Esophagus mucosa (tissue), 1 donor: ENCODE measurements at places on chromosomes 7 and 10.

GRCh38 chr10:13555884-13556510 is 27.2 kb upstream of the BEND7 start:
- ATAC-seq = no peak

DNA sequence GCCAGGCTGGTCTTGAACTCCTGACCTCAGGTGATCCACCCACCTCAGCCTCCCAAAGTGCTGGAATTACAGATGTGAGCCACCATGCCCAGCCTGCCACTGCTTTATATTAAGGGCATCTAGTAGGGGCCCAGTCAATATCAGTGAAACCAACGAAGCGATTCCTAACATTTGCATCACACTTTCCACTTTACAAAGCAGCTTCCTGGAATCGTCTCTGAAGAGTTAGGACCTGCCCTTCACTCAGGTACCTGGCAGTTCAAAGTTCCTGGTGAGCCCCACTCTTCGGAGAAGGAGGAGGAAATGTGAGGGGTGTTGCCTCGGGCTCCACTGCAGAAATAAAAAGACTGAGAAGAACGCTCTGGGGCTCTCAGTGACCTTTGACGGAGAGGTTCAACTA is 31.1 kb upstream of the EZH2 start:
- ATAC-seq = no peak

DNA sequence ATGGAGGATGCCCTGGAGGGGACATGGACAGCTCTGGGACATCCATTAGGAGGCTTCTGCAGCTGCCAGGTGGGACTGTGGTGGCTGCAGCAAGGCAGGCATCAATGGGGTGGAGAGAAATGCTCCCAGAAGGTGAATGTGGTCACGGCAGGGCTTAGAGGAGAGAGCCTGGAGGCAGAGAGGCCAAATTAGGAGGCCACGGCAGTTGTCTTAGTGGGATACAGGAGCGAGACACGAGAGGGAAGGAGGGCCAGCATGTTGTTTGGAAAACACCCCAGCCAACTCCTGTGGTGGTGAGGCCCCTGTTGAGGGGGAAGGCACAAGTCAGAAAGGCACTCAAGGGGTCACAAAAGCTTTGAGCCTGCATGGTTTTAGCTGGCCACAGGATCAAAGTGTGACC is 14.6 kb upstream of the ECHDC3 start:
- ATAC-seq = peak; percentile 12

DNA sequence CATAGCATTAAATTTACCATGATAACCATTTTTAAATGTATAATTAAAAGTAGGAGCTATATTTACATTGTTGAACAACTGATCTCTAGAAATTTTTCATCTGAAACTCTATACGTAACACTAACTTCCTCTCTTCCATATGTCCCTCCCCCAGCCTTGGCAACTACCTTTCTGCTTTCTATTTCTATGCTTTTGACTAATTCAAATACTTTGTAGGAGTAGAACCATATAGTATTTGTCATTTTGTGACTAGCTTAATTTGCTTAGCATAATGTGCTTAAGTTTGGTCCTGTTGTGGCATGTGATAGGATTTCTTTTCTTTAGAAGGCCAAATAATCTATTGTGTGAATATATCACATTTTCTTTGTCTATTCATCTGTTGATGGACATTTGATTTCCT is 225.3 kb upstream of the POT1 start:
- ATAC-seq = no peak

DNA sequence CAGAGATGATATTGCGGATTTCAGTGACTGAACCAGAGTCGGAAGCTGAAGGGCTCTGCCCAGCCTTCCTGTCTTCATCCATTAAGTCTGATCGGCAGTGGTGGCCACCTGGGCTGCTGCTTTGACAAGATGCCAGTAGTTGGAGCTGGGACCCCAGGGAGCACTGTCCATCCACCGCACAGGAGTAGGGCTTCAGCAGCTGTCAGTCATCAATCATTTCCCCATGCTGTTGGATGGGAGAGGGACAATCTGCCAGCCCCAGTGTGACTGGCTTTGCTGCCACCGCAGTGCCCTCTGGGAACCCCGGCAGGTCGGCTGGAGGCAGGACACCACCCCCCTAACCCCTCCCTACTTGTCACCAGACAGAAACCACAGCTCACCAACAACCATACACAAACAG is 23.0 kb upstream of the GPR146 start:
- ATAC-seq = no peak

DNA sequence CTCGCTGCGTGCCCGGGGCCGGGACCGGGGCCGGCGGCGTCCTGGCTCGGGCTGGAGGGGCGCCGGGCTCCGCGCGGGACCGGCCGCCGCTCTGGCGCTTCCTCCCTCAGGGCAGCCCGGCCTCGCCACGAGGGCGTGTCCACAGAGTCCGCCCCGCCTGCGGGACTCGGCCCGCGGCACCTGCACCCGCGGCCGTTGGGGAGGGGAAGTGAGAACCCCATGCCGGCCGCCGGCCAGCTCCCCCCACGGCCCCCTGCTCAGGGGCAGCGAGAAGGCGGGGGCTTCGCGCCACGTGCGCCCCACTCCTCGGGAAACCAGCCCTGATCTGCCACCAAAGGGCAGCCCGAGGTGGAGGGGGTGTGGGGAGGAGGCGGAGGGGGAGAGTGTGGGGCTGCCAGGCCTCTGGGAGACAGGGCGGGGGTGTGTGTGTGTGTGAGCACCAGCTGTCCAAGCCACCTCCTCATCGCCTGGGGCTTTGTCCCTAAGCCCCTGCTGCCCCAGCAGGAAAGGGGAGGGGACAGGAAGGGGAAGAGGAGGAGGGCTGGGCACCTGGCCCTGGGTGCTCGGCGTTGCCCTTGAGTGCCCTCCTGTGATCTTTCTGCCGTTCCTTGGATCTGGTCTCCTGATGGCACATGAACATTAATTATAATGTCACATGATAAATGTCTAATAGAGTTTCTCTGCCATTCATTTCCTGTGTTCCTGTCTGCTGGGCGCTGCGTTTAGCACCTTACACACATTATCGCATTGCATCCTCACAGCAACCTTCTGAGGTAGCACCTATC is at the start of gene PIK3AP1:
Gene PIK3AP1, minus strand, starts transcription at position 93 of the 785 bp plus-strand sequence. CDS start 120 bp downstream, outside the sequence.
- ATAC-seq = peak; percentile 65

DNA sequence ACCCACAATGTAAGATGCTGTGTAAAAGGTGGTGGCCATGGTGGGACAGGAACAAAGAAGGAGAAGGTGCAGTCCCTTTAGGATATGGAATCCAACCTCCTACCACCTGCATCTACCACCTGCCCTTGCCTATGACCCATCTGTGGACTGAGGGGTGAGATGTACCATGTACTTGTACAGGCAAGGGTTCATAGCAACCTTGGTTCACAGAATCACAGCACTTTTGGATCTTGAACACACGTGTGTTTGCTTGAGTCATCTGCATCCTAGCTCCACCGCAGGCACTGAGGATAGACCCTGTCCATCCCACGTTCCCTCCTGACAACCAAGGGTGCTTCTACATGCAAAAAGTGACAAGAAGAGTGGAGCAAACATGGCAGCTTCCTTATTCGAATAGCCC is 162.3 kb downstream of the GFRA1 start:
- ATAC-seq = no peak

DNA sequence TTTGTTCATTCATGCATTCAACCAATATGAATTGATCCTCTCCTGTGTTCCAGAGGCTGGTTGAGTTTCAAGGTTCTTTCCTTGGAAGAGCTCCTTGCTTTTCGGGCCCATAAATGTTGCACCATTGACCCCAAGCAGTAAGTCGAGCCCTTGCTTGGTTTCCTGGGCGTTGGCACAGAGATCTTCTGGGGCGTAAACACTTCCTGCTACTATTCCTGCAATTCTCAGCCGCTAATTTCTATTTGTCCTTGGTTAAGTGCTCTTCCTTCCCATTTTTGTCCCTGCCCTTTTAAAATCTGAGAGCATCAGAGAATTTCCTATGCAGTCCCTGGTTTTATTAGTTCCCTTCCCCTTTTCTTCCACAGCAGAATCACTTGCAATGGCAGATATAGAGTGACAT is 44.1 kb upstream of the ADRB1 start:
- no peak for ATAC-seq

DNA sequence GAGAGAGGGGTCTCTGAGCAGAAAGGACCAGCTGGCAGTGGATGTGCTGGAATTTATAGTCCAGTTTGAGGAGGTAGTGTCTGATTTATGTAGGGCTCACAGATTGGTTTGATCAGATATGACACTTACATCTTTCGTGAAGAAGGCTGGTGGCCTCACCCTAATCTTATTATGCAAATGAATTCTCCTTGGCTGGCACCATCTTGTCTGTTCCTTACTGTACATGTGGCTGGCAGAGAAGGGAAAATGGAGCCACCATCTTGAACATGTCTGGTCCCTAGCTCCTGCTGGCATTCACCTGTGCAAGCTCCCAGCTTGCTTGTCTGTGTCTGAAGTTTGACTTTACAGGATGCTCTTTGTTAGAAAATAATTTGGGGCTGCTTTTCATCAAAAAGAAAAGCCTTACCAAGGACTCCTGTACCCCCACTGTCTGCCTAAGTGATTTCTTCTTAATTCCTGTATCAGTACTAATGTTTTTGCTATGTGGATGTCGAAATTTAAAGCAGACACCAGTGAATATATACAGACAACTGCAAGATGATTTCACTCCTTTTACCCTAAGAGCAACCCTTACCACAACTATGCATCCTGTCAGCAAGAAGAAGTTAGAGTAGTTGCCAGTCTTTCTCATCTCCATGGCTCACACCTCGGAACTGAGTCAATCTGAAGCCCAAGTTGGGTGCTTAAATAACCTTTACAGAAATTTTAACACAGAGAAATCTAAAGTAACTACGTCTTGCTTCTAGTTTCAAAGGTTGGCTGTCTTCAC is 322.0 kb upstream of the SEMA3D start:
- no peak for ATAC-seq

DNA sequence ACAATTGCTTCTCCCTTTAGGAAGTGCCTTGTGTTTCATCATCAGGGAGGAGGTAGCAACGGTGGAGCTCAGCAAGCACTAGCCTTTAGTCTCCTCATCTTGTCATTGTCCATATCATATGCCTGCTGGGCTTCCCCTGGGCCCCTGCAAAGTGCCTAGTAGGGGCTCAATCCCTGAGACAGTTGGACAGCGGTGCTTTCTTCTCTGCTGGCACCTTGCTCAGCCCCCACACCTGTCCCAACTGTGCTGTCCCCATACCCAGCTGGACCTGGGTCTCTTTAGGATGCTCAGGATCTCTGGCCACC is 5.5 kb downstream of the SMARCD3 start:
- no peak for ATAC-seq

DNA sequence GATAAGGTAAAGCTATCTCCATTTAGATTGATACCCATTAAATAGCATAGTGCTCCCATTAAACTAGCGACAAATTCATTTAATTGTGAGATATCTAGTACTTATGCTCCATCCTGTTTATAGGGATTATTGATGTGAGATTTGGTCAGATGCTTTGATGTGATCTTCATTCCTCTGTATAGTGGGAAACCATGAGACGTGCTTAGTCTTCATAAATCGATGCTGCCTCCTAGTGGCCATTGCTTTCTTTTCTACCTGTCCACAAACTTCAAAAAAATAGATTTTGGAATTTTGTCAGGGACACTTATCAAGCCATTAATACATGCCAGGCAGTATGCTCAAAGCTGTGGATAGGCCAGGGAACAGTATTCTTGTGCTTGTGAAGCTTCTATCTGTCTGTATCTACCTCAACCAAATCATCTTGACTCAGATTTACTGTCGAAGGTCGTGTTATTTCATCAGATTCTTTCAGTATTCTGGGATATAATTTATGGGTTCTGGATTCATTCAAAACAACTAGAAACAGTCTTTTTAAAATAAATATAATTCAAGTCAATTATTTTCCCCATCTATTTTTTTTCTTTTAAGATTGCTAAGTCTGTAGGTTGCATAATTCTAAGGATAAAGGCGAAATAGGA is 12.0 kb downstream of the LSM8 start:
- ATAC-seq = peak; percentile 61

- ATAC-seq = no peak
These were observed 537.4 kb upstream of the SORCS1 start for GRCh38 chr10:107701943-107702342.

GRCh38 chr10:69421611-69422308 is 5.0 kb upstream of the TACR2 start:
- ATAC-seq = peak; percentile 71

GRCh38 chr10:117488004-117488403 is 54.5 kb upstream of the EMX2 start:
- no peak for ATAC-seq

GRCh38 chr7:107902381-107902780 is 11.4 kb downstream of the DLD start:
- ATAC-seq = no peak

GRCh38 chr7:8480527-8480926 is 47.1 kb downstream of the NXPH1 start:
- no peak for ATAC-seq

DNA sequence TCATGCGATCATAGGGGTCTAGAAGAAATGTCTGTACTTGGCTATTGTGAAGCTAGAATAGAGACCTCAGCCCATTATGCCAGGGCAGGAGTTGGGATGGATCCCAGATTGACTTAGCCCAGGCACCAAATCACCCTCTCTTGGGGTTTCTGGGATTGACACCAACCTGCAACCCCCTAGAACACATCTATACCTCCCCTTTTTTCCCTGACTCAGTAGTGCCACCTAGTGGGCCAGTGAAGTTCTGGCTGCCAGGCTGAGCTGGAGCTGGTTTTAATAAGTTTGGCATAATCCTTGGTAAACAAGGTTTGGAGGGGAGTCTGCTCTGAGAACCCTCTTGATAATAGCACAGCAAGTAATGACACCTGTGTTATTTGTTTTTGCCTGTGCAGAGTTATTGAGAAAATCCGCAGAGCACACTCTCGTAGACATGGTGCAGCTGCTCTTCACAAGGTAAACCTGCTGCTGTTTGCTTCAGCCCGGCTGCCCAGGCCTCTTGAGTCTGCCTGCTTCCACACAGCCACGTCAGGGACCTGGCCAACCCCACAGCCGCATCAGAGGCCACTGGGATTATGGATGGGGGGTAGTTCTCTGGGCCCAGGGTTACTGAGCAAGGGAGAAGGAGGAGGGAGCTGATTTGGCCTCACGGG is 43.3 kb upstream of the NFKB2 start:
- ATAC-seq = peak; percentile 59

GRCh38 chr10:69577268-69578232 is 4.3 kb upstream of the NEUROG3 start:
- ATAC-seq = no peak

GRCh38 chr7:39688611-39689480 is 65.5 kb downstream of the RALA start:
- peak; percentile 94 for ATAC-seq

DNA sequence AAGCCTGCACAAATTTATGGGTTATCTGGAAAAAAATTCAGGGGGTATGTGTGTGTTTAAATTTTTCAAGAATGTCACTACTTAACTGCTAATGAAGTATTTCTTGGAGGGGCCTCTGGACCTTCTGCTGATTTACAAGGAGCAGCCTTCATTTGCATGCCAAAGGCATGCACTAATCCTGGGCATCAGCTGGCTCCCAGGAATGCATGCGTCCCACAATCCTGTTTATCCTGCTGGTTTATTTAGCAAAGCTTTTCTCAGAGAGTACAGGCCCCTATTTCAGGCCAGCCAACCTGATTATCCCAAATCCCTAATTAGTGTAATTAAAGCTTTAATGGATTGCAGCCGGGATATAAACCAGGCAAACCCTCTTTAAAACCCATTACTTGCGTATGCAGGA is 170.4 kb downstream of the TAX1BP1 start:
- no peak for ATAC-seq

GRCh38 chr7:691361-692045 is 35.0 kb upstream of the DNAAF5 start:
- ATAC-seq = no peak

GRCh38 chr7:114153700-114154099 is 234.9 kb upstream of the PPP1R3A start:
- ATAC-seq = no peak

GRCh38 chr10:28984431-28984830 is 304.4 kb upstream of the LYZL1 start:
- peak; percentile 97 for ATAC-seq

GRCh38 chr7:120805636-120806388 is 52.1 kb downstream of the TSPAN12 start:
- ATAC-seq = peak; percentile 44
